ENCODE measurements at places on chromosomes 5 and 9. TPM values are rescaled to one million over a fixed set of nuclear protein-coding genes. Genes with fewer than 3 reads are reported as not detected.

Gene IL13
- polyA plus RNA-seq = not detected

Gene C9orf153
- polyA plus RNA-seq = 0.06 TPM

Gene C5orf58
- polyA plus RNA-seq = 0.19 TPM

Gene LOX
- polyA plus RNA-seq = 30.9 TPM

Gene ACSL6
- 2.1 TPM for polyA plus RNA-seq

Gene HMGCR
- polyA plus RNA-seq = 77.0 TPM

GRCh38 chr9:84709056-84709455 lies 39.5 kb downstream of the NTRK2 start:
- DNase-seq = no peak

DNA sequence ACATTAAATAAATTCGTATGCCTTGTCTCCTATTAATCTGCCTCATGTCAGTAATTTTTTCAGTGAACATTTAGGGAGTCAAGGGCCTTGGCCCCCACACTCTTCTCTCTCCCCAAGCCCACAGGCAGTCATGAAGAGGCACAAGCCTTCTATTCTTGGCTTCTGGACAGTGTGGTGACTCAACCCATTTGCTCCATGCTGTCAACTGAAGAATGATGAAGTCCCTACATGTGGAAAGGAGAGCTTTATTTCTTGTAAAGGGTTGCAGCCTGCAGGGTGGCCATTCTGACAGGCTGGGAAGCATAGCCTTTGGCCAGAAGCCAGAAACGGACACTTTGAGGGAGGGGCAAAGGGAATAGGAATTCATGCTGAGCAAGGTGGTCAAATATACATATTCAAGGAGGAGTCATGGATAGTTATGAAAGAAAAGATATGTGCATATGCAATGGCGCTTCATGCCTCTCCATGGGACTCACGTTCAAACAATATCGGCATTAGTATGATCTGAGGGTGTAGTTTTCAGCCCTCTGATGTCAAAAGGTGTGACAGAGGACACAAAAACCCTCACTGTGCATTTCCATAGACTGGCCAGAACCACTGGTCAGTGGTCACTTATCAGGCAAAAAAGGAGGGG lies 31.3 kb downstream of the ANKRA2 start:
- no peak for DNase-seq

DNA sequence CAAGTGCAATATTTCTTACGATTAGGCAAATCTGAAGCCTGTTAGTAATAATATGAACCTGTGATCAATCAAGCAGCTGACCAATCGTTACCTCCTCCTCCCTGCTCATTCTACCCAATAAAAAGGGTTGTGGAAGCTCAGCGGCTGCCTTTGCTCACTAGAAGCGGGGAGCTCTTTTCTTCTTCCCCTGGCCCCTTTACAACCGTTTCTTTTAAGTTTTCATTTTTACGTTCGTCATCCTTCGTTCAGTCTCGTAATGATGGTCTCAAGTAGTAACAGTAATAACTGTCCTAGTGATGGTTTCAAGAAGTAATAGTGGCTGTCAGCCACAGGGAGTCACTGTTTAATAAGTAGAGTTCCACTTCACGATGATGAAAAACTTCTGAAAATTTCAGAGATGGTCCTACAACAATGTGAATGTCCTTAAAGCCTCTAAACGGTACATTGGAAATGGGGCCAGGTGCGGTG lies 6.2 kb downstream of the UGT3A2 start:
- no peak for DNase-seq

GRCh38 chr5:172441262-172441751 lies 13.0 kb downstream of the SH3PXD2B start:
- DNase-seq = no peak

- no peak for DNase-seq
Observed at GRCh38 chr9:111483439-111483857, 735 bp downstream of the ECPAS start.

- no peak for DNase-seq
Observed at GRCh38 chr5:154478224-154478565, at the start of gene HAND1. Gene HAND1, minus strand, starts transcription at chr5:154478227. Its CDS starts 219 bp downstream, at chr5:154478008.

DNA sequence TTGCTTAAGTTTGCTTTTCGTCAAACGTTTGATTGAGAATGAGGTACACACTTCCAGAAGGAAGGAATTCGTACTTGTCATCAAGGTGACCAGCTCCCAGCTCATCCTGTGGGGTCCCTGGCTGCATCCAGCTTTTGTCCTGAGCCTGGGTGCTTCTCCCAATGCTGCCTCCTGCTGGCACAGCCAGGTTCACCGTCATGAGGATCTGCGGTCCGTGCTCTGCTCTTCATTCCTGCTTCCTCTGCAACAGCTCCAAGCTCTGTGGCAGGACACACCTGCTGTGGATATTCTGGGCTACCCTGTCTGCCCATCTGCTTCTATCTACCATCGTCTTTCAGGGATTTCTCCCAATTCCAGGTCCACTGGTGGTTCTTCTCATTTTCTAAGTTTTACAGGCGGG lies 13.3 kb upstream of the UBE2QL1 start:
- no peak for DNase-seq

DNA sequence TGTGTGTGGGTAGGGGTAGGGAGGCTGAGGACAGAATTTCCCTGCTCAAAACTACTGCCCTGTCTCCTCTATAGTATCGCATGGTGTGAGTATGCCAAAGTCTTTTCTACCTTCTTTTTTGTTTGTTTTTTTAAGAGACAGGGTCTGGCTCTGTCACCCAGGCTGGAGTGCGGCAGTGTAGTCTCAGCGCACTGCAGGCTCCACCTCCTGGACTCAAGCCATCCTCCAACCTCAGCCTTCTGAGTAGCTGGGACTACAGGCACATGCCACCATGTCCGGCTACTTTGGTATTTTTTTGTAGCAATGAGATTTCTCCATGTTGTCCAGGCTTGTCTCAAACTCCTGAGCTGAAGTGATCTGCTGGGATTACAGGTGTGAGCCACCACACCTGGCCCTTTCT lies 2.5 kb downstream of the SRP19 start:
- no peak for DNase-seq

- no peak for DNase-seq
Observed at GRCh38 chr5:24805230-24805629, 160.5 kb upstream of the CDH10 start.

DNA sequence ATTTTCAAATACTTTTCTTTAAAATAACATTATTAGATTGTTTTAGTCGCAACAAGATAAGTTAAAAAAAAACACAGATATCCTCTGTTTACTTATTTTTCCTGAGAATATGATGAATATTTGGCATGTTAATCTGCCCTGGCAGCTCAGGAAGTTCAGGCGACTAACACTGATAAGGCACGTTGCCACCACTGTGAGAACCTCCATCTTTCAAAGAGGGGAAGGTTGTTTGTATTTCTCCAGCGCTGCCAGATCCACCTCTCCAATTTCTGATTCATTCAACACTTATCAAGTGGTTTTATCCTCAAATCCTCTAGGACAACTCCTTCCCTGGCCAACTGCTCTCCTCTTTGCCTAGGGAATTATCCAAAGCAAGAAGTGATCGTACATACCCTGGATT lies 21.8 kb downstream of the CTNNAL1 start:
- no peak for DNase-seq

- no peak for DNase-seq
Observed at GRCh38 chr5:136192526-136193321, at the start of gene SMIM32. Gene SMIM32, minus strand, starts transcription at chr5:136193162. Its CDS starts 638 bp downstream, at chr5:136192524.

- no peak for DNase-seq
Observed at GRCh38 chr5:143140492-143141203, 262.8 kb downstream of the NR3C1 start.

- no peak for DNase-seq
Observed at GRCh38 chr9:100425758-100426157, 1.2 kb upstream of the MSANTD3 start.

DNA sequence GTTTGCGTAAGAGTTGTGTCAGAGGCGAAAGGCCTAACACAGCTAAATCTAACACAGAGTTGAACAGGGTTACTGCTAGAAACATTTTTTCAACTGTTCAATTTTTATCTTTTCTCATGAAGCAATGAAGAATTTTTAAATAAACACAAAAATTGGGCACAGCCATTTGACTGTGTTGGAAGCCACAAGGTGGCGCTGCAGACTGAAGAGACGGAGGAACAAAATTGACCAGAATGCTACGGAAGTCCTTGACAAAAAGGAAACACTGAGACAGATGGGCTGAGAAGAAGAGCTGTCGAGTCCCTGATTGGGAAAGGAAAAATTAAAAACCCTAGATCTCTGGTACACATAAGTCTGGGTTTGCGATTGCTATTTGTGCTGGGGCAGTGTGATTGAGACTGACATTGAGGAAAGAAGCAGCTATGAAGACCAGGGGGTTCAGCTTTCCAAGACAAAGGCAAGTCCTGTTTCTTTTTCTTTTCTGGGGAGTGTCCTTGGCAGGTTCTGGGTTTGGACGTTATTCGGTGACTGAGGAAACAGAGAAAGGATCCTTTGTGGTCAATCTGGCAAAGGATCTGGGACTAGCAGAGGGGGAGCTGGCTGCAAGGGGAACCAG lies at the start of gene PCDHB9:
PCDHB9 (plus strand) TSS at position 265 of the 616 bp plus-strand sequence; CDS start at position 423, 158 bp downstream.
- DNase-seq = no peak

DNA sequence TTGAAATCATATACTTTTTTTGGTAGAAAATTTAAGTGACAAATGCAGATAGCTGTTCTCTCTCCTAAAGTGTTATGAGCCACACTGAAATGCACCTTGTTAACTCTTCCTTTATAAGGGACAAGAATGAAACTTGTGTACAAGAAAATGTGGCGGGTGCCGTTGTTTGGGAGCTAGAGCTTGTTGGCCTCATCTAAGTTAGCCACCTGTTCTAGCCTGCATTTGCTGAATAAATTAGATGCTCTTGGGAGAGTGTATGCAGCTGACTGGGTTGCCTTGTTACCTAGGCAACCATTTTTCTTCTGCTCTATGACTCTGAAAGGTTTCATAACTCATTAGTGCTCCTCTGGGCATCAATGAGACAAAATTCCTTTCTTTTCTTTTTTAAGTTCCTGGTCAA lies 174.3 kb downstream of the TAF11L14 start:
- DNase-seq = no peak

GRCh38 chr5:77010243-77010642 lies 20.0 kb upstream of the AGGF1 start:
- DNase-seq = no peak

- no peak for DNase-seq
Observed at GRCh38 chr9:77943057-77943456, 88.6 kb downstream of the GNAQ start.

- DNase-seq = no peak
Observed at GRCh38 chr5:133889271-133889905, 79.0 kb downstream of the C5orf15 start.

- no peak for DNase-seq
Observed at GRCh38 chr5:6801236-6801635, 88.0 kb downstream of the TENT4A start.

DNA sequence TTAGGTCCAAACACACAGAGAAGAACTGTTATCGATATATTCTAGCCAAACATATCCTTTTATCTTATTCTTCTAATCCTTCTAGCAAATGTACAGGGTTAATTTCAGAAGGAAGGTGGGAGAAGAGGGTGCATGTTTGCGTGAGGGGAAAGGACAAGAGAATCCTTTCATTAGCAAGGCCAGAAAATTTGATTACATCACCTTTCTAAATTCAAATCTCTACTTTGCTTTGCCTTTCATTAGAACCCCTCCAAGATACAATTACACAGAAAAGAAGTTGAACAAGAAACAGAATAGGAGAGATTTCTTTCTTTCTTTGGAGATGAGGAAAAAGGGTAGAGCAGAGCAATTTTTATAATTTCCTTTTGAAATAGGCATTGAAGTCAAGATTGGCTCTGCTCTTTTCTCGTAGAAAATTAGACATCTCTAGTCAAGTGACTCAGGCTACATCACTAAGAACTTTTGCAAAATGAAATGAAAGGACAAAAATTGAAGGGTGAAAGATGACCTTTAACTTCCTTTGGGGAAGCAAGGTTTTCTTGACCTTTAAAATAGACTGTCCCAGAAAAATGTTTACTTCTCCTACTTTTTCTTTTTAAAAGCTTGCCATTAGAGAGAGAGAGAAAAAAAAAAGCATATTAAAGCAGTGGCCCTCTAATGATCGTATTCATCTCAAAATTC lies 81.2 kb downstream of the TTLL11 start:
- DNase-seq = no peak

DNA sequence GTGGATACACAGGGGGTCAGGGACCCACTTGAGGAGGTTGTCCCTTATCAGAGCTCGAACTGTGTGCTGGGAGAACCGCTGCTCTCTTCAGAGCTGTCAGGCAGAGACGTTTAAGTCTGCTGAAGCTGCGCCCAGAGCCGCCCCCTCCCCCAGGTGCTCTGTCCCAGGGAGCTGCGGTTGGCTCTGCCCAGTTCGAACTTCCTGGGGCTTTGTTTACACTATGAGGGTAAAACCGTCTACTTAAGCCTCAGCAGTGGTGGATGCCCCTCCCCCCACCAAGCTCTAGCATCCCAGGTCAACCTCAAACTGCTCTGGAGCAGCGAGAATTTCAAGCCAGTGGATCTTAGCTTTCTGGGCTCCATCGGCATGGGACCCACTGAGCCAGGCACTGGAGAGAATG lies 15.9 kb downstream of the SRD5A1 start:
- no peak for DNase-seq

DNA sequence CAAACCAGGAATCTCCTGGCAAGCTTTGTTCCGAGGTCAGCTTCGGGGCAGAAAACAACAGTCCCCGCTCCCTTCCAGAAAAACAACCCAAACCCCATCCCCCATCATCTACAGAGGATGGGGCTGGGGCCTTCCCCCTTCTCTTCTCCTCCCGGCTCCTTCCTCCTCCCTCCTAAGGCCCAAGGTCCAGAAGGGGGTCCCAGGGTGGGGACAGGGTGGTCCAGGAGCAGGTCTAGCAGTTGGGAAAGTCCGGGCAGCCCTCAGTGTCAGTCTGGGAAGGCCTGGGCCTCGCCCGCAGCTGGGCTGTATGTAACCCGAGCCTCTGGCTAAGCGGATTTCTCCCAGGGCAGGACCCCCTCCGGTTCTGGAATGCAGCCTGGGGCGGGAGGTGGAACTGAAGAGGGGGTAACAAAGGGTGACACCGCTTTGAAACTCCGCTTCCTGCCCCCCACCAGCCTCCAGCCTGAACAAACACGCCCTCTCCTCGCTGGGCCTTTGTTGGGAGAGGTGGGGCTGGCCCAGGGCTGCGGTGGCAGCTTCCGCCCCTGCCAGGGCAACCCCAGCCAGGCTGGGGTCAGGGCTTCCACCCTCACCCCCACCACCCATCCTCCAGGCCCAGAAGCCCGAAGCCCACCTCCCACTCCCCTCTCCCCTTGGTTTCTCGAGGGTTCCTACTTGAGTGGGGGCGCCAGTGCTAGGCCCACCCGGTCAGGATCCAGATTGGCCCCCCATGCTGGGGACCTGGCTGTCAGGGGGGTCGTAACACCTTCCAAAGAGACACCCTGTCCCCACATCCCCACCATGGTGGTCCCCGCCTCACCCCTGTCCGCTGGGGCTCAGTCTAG lies 63.5 kb downstream of the C9orf50 start:
- peak; percentile 90 for DNase-seq

- no peak for DNase-seq
Observed at GRCh38 chr5:35354751-35355150, 124.5 kb upstream of the PRLR start.

GRCh38 chr9:12954441-12954840 lies 179.6 kb downstream of the LURAP1L start:
- DNase-seq = no peak

All from renal cortex interstitium (tissue), 15 donors.